CD4-positive, alpha-beta T cell treated with Interleukin-2 at 100 ng/mL for 4 hours (primary cell): ENCODE measurements at places on chromosomes 11 and 22.

DNA sequence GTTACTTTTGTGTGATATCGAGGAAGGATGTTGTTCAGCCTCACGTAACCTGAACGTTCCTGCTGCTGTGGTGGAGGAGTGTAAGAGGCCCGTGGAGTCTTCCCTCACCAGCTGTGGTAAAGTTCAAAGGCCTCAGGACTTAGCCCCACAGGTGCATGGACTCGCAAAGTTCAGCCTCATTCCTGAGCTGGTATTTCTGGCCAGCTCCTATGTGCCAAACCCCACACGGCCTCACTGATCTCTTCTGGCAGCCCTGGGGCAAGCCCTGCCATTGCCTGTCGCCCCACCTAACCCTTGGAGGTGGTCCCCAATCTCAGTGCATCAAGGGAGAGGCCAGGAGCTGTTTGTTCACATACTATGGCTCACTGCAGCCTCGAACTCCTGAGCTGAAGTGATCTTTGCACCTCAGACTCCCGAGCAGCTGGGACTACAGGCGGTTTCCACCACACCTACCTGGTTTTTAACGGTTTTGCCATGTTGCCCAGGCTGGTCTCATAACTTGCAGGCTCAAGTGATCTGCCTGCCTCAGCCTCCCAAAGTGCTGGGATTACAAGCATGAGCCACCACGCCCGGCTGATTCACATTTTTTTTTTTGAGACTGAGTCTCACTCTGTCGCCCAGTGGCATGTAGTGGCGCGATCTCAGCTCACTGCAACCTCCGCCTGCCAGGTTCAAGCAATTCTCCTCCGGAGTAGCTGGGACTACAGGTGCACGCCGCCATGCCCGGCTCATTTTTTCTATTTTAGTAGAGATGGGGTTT lies 2.2 kb downstream of the PHRF1 start:
- DNase-seq, result no peak

DNA sequence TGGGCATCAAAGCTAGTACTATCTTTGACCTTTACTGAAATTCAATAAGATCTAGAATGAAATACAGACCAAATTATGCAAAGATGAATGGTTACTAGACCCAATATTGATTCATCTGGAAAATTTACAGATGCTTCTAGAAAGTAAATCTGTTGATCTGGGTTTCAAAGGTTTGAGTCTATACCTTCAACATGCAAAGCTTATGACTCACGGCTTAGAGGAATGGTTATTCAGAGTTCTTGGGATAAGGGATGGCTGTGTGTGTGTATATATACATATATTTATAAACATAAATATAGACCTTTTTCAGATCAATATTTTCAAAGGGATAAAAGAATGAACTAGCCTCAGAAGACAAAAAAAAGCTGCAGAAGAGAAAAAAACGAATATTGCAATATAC lies 1.3 kb downstream of the SPTY2D1 start:
- peak; percentile 18 for DNase-seq

GRCh38 chr11:67486481-67487195 lies 3.8 kb downstream of the AIP start:
- DNase-seq, result no peak

DNA sequence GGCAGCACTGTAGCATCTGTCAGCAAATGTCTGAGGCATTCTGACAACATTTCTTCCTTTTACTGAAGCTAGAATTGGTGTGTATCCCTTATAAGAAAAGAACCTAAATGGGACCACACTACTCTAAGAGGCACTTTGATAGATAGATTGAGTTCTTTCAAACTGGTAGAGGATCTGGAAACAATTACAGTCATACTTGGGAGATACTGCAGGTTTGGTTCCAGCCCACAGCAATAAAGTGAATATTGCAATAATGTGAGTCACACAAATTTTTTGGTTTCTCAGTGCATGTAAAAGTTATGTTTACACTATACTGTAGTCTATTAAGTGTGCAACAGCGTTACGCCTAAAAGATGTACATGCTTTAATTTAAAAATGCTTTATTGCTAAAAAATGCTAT lies 96.9 kb downstream of the SBF2 start:
- DNase-seq, result no peak

DNA sequence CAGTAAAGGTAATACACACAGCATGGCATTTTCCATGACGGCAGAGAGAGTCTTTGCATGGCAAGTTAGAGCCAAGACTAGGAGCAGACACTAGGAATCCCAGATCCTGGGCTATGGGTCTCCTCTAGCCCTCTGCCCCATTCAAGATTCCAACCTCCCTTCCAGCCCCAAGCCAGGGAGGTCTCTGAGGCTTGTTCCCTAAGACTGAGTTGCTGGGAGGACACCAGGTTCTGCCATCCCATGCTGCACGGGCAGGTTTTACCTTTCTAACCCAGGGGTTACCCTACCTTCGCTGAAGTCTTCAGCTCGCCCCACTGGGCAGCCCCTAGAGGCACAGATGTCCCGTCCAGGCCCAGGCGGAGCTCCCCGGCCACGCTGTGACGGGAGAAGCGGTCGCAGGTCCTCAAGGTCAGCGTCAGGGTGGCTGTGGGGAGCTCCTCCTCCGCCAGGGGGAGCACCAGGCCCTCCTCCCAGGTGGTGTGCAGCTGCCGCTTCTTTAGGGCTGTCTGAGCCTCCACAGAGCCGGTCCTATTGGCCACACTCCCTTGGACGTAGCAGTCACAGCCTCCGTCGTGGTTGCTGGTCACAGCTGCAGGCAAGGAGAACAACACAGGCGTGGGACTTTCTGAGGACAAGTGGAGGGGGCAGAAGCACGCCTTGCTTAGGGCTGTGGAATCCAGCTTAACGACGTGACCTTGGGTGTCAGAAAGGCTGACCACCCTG lies 33.8 kb downstream of the SYT13 start:
- no peak for DNase-seq

- no peak for DNase-seq
Observed at GRCh38 chr22:32335471-32335870, 22.2 kb upstream of the RFPL3 start.

DNA sequence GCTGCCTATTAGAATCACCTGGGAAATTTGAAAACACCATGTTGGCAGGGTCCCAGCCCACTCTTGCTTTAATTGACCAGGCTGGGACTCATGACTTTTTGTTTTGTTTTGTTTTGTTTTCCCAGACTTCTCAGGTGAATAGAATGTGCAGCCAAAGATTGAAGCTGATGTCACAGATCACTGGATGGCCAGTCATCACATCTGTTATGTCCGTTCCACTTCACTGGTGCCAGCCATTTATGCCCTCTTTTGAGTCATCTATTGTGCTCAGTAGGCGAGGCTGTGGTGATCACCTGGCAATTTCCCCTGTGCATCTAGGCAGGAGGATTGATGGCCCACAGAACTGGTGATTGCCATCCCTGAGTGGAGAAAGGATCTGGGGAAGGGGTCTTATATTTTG lies 297.3 kb downstream of the INSC start:
- DNase-seq, result no peak

- DNase-seq, result no peak
Observed at GRCh38 chr11:68498903-68499883, 38.6 kb downstream of the PPP6R3 start.

DNA sequence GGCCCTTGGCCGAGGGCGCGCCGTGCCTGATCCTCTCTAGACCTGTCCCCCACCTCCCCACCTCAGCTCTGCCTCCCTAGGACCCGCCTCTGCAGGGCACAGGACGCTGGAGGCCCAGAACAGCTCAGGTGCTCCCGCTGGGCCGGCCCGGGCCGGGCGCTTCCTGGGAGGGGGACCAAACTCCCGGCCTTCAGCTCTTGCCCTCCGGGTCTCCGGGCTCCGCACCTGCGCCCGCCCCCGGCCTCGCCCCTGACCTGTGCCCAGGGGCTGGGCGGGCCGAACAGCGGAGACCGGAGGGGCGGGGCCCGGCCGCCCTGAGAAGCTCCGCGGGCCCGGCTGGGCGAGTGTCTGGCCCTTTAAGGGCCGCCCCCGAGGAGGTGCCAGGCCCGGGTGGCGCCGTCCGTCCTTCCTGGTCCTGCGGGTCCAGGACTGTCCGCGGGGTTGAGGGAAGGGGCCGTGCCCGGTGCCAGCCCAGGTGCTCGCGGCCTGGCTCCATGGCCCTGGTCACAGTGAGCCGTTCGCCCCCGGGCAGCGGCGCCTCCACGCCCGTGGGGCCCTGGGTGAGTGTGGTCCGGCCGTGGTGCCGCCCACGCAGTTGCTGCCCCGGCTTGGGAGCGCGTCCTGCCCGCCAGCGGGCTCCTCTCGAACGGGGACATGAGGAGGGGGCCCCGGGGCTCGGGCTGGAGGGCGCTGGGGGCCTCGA lies at the start of gene SSH3:
SSH3 (plus strand) TSS at position 399 of the 703 bp plus-strand sequence; CDS start at position 495, 96 bp downstream.
- DNase-seq, result peak; percentile 42

DNA sequence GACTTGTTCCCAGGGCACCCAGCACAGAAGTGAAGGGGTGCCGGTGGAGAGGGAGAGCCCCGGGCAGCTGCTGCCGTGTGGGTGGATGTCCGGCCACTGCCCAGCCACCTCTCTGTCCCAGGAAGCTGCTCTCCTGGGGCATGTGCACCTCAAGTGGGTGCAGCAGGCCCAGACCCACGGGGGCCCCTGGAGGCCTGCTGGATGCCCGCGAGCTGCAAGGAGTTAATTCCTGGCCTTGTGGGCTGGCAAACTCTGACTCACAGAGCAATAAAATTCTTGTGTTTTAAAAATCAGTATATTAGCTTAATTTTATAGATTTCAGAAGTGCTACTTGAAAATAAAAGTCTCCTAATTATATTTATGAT lies 37.4 kb upstream of the KCNQ1OT1 start:
- no peak for DNase-seq

DNA sequence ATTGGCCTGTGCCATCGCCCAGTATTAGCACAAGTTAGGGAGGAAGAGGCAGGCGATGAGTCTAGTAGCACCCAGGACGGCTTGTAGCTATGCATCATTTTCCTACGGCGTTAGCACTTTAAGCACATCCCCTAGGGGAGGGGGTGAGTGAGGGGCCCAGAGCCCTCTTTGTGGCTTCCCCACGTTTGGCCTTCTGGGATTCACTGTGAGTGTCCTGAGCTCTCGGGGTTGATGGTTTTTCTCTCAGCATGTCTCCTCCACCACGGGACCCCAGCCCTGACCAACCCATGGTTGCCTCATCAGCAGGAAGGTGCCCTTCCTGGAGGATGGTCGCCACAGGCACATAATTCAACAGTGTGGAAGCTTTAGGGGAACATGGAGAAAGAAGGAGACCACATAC lies 4.3 kb downstream of the TMEM25 start:
- DNase-seq, result no peak

- no peak for DNase-seq
Observed at GRCh38 chr11:68181719-68182451, 31.2 kb downstream of the KMT5B start.

GRCh38 chr22:27706489-27706888 lies 95.1 kb downstream of the MN1 start:
- DNase-seq, result no peak

- no peak for DNase-seq
Observed at GRCh38 chr11:14290422-14290821, 68.6 kb downstream of the RRAS2 start.

GRCh38 chr22:46036558-46037408 lies 59.8 kb upstream of the WNT7B start:
- DNase-seq, result peak; percentile 68

DNA sequence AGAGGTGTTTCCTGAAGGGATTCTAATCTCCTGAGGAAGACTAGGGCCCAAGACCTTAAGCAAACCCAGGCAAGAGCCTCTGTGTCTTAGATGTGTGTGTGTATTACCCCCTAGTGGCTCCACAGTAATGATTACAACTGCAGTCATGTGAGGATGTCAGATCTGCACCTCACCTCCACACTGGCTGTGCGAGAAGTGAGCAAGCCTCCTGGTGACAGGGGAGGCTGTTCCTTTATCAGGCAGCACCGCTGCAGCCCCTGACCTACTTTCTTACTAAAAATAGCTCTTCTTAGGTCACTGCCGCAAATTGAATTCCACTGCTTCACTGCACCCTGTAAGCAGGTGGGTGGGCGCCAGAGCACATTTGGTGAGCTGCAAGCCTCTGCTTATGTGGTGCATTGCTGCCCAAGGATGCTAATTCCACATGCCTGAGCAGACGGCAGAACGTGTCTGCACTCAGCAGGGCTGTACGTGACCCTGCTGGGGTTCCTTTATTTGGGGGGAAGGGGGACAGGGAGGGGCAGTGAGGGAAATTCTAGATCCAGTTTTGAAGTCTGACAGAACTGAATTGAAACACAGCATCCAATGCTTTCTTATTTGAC lies 112.4 kb downstream of the KCNC1 start:
- DNase-seq, result no peak

- DNase-seq, result no peak
Observed at GRCh38 chr22:26323013-26323412, 106.0 kb upstream of the ASPHD2 start.

- DNase-seq, result no peak
Observed at GRCh38 chr11:38839071-38839470, 2241.0 kb upstream of the RAG2 start.

DNA sequence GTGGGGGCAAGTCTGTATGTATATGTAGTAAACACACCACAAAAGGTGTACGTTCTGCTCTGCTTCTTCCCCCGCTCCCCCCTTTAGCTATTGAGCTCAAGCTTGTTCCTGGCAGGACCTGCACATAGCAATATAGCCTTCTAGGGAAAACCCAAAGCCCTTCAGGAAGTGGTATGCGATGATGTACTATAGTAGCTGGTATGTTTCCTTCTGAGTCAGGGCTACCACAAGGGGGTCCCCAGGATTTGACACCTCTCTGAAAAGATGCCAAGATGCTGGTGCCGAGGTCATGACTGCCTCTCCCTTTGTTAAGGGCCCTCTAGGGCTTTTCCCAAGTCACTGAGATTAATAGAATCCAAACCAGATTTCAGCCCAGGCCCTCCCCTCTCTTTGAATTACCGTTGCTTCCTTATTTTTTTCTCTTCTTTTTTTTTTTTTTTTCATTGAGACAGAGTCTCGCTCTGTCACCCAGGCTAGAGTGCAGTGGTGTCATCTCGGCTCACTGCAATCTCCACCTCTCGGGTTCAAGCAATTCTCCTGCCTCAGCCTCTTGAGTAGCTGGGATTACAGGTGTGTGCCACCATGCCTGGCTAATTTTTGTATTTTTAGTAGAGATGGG lies 268.4 kb downstream of the ETS1 start:
- DNase-seq, result peak; percentile 88

GRCh38 chr22:34437140-34437539 lies 516.9 kb upstream of the LARGE1 start:
- no peak for DNase-seq
